ENCODE measurements at places on chromosomes 1 and 21.

- no peak for DNase-seq
These were observed 282.8 kb upstream of the PKN2 start for GRCh38 chr1:88401313-88401712.

DNA sequence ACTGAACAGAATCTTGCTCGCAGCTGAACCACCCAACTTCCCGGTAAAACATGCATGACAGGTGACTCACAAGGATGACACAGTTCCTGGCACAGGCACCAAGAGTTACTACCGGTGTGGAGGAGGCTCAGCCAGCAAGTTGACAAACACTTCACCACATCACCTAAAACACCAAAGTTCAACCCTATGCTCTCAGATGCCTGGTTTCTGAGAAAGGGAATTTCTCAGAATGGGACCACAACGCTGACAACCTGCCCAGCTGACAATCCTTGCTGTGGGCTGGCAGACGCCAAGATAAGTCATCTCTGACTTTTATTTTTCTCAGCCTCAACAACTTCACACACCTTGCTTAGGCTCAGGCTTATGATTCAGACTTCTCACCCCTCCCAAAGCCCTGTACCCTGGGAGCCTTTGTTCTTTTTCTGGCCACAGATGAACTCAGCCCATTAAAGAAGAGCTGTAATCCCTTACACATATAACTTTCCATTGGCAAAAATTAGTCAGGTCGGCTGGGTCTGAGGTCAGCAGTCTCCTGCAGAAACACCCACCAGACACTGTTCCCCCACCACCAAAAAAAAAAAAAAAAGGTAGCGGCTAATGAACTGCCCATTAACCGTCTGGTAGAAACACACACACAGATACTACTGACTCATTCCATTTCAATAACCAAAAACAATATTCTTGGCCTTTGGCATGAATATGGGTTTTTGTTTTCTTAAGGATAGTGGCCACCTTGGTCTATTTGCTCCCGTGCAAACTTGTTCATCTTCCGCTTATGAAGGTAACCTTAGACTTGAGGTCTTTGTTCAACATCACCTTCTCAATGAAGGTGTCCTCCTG, 10.8 kb upstream of the TIAM1 start:
- no peak for DNase-seq

DNA sequence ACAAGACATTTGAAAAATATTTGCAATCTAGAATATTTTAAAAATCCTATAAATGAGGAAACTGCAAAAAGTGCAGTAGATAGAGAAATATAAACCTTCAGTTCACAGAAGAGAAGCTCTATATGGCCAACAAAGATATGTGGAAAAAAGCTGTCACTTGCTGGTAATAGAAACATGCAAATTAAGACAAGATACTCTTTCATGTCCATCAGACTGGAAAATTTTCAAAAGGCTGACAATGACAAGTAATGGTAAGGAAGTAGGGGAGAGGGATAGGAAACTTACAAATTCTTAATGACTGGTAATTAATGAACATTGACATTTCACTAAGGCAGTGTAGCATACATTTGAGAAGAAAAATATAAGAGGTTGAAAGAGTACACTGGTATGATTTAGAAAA, 147.9 kb downstream of the MRPL39 start:
- DNase-seq: no peak

DNA sequence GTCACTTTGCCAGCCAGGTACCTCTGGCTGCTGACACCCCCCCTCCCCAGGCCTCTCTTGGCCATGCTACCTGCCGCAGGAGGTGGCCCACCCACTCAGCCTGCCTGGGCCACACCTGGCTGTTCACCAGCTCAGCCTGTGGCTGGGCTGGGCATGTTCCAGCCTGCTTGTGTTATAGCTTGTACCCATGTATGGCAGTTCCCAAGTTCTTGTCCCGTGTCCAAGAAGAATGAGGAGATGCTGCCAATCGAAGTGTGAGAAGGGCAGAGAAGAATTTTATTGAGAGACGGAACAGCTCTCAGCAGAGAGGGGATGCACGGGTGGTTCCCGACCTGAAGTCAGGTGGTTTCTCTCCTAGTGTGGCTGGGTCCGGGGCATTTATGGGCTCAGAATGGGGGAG, 3.9 kb upstream of the MMEL1 start:
- DNase-seq: no peak
